ENCODE measurements at places on chromosomes 12 and 14. TPM values are rescaled to one million over a fixed set of nuclear protein-coding genes. Genes with fewer than 3 reads are reported as not detected.

The SMAGP gene
- 2.4 TPM for total RNA-seq

The NRDE2 gene
- 20.2 TPM for total RNA-seq

The KRT74 gene
- total RNA-seq, result not detected

The DDN gene
- 0.29 TPM for total RNA-seq

The CIT gene
- 60.8 TPM for total RNA-seq

The SIX1 gene
- 1.2 TPM for total RNA-seq

The ARID2 gene
- 57.2 TPM for total RNA-seq

The KRT81 gene
- not detected for total RNA-seq

The GPR162 gene
- 0.17 TPM for total RNA-seq

The SDR9C7 gene
- total RNA-seq, result not detected

The GARIN6 gene
- not detected for total RNA-seq

The BHLHE41 gene
- total RNA-seq, result not detected

The AICDA gene
- 0.17 TPM for total RNA-seq

The RNASE7 gene
- not detected for total RNA-seq

The OAS1 gene
- total RNA-seq, result 155 TPM

The KCNH3 gene
- total RNA-seq, result 0.71 TPM

The LRP1-AS gene
- not detected for total RNA-seq

The GSG1 gene
- not detected for total RNA-seq

The FOXM1 gene
- total RNA-seq, result 90.6 TPM

The KLRC1 gene
- not detected for total RNA-seq

The TDP1 gene
- 56.3 TPM for total RNA-seq

The NTS gene
- not detected for total RNA-seq

The VWF gene
- total RNA-seq, result not detected

The IGFBP6 gene
- total RNA-seq, result not detected

The DNAJC22 gene
- not detected for total RNA-seq

The PPP2R5E gene
- total RNA-seq, result 51.1 TPM

All from T-helper 1 cell treated with Interleukin-12 subunit alpha and Interleukin-12 subunit beta and Interleukin-4 antibody, amounts not matched to agents 30 ng/mL and 1 ng/mL, for 36 hours (primary cell).